Mucosa of descending colon (tissue), 3 donors: ENCODE measurements at places on chromosomes 2 and 18. TPM values are rescaled to one million over a fixed set of nuclear protein-coding genes. Genes with fewer than 3 reads are reported as not detected.

DNA sequence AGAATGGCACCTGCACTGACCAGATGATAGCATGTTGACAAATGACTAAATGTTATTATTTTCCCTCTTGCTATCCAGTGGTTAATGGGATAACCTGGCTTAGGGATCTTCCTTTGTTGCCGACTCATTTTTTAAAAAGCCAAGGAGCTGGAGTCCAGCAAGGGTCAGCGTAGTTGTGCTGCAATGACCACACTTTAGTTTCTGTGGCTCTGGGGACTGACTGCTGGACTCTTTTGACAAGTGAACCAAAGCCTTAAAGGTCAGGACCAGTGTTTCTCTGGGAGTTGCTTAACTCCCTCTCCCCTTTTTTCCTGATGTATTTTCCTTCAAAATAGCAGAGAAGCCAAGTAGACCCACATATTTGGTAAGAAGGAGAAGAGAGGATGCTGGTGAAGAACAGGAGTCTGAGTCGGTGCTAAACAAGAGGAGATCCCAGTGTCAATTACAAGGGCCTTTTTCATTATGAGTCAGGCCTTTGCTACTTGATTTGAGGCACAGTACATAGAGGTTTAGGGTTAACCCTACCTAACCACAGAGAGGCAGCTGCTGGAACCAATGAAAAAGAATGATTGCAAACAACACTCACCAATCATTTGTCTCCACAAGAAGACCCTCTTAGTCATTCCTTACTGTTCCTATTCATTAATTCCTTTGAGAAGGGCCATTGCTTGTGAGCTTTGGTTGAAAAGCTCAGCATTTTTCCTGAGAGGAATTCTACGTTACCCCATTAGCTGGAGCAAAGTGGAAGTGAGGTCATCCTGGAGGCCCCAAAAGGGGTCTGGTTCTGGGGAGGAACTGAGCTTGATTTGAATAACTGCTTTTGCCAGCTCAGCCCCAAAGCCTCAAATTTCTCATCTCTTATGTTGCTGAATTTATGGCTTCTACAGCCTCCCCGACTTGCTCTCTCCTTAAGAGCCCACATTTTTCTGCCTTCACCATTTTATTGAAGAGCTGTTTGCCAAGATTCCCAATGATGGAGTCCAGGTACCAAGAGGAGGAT lies 137.6 kb upstream of the HNMT start:
- DNase-seq, result no peak

DNA sequence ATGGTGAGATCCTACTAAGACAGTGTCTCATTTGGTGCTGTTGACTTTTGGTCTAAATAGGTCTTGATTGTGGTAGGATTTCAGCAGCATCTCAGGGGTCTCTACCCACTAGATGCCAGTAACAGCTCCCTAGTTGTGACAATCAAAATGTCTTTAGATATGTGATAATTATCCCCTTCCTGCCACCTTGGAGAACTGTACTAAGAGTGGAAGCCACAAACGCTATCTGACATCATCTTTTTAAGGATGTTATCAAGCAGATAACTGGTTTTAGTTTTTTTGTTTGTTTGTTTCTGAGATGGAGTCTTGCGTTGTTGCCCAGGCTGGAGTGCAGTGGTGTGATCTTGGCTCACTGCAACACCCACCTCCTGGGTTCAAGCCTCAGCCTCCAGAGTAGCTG lies 3.1 kb downstream of the MGAT5 start:
- no peak for DNase-seq

CFC1 gene
- 0.69 TPM for total RNA-seq

MBD1 gene
- total RNA-seq, result 71.4 TPM

DNA sequence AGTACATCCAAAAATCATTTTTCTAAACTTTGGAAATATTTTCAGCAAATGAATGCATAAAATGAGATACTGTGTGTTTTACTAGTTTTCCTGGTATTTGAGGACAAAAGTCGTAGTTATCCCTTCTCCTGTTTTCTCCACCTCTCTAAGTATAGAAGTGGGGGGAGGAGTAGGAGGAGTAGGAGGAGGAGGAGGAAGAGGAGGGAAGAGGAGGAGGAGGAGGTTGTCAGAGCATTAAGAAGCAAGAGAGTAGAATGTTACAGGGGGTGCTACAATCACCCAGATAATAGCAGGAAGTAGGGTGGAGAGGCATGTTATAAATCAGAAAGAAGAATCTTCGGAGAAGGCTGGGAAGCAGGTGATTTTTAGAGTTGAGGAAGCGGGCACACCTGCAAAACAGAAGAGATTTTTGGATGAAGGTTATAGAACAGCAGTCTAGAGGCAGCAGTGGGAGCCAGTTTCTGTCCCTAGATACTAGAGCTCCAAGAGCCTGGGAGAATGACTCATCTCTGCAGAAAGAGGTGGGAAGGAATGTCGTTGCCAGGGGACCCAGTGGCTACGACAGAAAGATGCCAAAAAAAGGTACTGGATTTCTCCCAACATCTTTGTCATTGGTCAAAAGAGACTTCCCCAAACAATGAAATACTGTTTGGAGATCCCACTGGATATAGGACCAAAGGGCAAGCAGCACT lies 44.2 kb upstream of the AQP4 start:
- DNase-seq, result no peak

DNA sequence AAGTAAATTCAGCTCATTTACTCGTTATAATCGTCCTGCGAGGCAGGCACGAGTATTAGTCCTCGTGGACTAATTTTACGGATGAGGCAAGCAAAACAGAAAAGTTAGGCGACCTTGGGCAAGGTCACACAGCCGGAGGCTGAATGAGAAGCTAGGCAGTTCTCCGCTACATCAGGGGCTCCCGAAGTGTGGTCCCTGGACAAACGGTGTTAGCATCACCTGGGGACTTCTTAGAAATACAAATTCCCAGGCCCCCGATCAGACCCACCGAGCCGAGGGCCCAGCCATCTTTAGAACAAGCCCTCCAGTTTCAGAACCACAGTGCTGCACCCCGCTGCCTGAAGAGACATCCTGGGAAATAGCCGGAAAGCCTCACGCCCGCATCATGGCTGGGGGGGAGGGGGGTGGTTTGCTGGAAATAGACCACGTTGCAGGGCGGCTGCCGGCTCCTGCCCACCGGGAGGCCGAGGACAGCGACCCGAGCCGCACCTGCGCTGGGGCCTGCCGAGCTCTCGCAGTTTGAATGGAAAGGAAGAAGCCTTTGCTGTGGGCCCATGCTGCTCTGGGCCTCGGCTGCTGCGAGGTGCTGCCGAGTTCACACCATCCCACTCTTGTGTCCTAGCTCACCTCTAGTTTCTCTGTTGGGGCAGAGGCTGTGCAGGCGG lies 72.2 kb downstream of the TFCP2L1 start:
- no peak for DNase-seq

GRCh38 chr2:200488169-200488568 lies 21.7 kb downstream of the KCTD18 start:
- no peak for DNase-seq

GRCh38 chr2:105380432-105381100 lies 18.3 kb downstream of the FHL2 start:
- DNase-seq, result no peak

GRCh38 chr18:40868110-40868858 lies 1086.8 kb upstream of the PIK3C3 start:
- DNase-seq, result no peak

GRCh38 chr2:143000599-143000998 lies 123.1 kb downstream of the KYNU start:
- DNase-seq, result no peak

DNA sequence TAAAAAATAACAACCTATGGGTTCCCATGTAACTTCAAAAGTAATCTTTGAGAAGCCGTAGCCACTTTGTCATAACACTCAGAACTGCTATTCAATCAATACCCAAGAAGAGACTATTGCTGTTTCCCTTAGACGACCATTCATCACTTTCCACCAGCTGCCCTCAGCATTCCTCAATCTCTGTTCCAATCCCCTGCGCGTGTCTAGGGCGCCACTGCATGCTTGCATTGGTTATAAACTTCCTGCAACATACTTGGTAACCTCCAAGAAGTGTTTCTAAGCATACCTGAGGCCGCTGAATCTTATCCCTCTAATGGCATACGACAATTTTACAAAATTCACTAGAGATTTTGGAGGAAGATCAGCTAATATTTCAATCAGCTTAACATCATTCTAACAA lies 134.2 kb downstream of the LAMA1 start:
- no peak for DNase-seq

DNA sequence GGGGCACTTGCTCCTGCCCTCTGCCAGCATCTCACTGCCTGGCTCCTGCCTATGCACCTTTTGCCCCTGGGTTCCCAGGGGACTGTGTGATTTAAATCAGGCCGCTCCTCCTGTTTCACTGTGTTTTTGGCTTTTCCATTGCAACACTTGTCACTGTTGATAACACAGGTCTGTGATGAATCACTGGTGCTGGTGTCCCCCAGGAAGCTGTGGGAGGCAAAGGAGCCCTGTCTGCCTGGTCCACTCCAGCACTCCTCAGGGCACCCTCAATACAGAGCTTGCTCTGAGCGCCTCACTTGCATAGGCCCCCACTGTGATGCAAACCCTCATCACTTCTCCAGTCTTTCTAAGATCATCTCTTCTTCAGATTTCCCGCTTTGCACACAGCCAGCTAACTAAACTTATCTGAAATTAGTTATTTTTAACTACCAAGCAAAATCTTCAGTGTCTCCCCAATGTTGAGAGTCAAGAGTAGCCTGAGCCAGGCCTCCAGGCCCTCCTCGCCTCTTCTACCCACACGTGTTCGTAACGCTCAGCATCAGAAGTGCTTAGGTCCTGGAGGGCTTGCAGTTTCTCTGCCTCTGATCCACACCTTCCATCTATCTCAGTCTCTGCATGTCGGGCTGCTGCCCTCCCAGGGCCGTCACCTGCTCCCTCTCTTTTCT lies 2.8 kb downstream of the TMEM18 start:
- DNase-seq, result no peak

IL37 gene
- total RNA-seq, result not detected
